Stimulated activated naive CD8-positive, alpha-beta T cell treated with anti-CD3 and anti-CD28 coated beads, Interleukin-15, Interleukin-2, amounts not matched to agents 100 U/mL and 50 U/mL, for 24 hours (primary cell): ENCODE measurements at places on chromosomes 12 and 14.

GRCh38 chr12:106282457-106283097, 20.0 kb upstream of the TCP11L2 start:
- DNase-seq: peak; percentile 52

DNA sequence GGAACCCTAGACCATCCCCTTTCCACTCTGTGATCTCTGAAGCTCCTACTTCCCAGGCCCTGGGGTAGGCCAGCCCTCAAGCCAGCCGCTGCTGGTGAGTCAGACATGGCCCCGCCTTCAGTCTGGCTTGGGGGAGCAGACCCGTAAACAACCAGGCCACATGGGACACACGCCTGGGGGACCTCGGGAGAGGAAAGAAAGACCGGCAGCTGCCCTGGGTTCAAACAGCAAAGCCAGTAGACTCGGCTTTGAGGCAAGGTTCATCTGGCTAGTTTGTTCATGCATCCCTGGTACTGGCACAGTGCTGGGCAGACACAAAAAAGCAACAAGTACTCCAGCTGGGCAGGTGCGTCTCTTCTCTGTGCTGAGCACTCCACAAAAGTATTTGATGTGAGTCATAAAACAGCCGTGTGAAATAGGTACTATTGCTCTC, 101.9 kb downstream of the SETD3 start:
- no peak for DNase-seq

DNA sequence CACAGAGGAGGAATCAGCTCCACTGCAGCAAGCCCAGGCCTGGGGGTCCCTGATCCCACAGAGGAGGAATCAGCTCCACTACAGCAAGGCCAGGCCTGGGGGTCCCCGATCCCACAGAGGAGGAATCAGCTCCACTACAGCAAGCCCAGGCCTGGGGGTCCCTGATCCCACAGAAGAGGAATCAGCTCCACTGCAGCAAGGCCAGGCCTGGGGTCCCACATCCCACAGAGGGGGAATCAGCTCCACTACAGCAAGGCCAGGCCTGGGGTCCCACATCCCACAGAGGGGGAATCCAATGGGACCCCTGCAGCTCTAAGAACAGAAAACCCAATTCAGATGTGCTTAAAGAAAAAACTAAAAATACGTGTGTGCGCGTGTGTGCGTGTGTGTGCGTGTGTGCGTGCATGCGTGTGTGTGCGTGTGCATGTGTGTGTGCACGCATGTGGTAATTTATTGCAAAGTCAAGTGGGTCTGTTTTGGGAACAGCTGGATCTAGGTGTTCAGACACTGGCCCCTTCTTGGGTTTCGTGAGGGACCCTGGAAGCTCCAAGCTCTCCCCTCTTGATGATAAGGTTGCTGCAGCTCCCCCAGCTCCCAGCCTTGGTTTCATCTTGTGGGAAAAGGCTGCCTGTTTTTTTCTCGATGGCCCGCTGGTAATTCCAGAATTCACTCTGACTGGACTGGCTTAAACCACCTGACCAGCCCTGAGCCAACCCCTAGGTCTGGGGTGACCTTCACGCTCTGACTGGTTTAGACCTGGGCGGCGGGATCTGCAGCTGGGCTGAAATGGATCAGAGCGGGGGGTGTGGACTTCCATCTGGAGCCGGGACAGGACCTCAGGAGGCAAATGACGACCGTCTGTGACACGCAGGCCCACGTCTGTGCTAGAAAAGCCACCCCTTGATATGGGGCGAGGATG, 47.1 kb downstream of the GALNT9 start:
- DNase-seq: no peak

GRCh38 chr14:51657762-51658161, 6.1 kb downstream of the FRMD6 start:
- DNase-seq: no peak

DNA sequence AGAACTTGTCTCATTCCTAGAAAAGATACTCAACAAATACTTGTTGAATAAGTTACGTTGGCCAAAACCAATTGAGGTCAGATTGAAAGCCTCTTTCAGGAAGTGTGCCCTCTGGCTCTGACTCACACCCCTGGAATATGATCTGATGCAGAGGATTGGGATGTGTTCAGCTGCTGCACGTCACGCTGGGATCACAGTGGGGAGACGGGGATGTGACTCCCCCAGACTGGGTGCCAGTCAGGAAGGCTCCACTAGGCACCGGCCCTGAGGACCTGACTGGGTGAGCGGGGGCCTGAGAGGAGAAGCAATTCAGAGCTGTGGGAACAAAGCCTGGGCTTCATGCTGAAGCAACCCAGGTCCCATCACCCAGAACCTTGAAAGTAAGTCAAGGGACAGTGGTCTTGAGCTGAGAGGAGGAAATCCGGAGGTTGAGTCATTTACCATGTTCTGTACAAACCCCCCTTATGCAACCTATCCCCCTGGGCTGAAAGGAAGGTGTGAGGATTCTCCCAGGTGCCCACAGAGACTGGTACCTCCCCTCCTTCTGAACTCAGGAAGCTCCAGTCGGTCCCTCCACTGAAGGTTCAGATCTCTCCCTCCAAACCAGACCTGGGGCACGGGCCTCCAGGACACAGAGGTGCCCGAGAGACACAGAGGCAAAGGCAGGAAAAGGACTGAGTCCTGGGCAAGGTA, 3.9 kb downstream of the CEBPE start:
- DNase-seq: no peak

GRCh38 chr12:110916295-110916875, 4.0 kb downstream of the MYL2 start:
- DNase-seq: no peak

GRCh38 chr12:3115078-3115477, 37.9 kb downstream of the TSPAN9 start:
- no peak for DNase-seq

DNA sequence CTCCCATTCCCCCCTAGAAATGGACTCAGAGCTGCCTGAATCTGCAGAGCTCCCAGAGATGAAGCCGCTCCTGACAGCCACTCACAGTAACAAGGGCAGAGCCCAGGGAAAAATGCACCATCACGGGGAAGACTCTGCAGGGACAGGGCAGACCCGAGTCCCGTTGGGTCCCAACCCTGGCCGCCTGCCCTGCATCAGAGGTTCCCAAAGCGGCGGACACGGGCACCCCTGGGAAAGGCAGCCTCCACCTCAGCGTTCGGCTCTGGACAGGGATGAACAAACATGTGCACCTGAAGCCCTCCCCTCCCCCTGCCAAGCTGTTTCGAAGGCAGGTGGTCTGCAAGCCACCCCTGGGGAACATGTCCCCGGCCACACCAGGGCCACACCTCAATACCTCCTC, 320.4 kb downstream of the ADGRD1 start:
- no peak for DNase-seq

DNA sequence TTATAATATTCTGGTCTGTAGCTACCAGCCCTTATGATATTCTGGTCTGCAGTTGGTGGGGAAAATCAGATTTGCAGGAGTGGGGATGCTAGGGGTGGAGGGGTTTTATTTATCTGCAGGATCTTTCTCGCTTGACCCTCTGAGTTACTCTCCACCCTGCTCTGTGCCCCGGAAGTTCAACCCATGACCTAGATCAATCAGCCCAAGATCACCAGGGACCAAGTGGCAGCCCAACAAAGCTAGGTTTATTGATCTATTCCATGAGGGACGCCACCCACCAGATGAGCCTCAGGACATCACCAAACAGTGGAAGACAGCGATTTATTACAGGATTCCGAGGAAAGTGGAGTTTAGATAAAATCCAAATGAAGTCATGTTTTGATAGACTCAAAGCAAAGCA, 25.8 kb upstream of the C12orf76 start:
- DNase-seq: no peak

GRCh38 chr14:51849097-51849496, 11.3 kb upstream of the GNG2 start:
- peak; percentile 59 for DNase-seq

- no peak for DNase-seq
Observed at GRCh38 chr12:132837693-132838409, 9.2 kb upstream of the GOLGA3 start.

- no peak for DNase-seq
Observed at GRCh38 chr12:10031321-10031720, 839 bp downstream of the CLEC9A start.

DNA sequence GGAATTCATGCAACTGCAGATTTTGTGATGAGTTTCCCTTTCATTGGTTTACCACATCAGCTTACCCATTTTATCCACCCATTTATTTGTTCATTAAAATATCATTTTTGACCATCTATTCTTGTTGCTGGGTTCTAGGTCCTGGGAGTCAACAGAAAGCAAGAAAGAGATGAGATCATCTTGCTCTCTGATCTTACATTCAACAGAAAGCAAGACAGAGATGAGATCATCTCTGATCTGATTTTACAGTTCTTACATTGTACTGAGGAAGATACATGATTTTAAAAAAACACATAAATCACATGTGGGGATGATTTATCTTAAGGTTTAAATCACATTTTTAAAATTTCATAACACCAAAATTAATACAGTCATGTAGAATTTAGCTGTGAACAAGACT, 2.3 kb downstream of the TAS2R46 start:
- DNase-seq: no peak

DNA sequence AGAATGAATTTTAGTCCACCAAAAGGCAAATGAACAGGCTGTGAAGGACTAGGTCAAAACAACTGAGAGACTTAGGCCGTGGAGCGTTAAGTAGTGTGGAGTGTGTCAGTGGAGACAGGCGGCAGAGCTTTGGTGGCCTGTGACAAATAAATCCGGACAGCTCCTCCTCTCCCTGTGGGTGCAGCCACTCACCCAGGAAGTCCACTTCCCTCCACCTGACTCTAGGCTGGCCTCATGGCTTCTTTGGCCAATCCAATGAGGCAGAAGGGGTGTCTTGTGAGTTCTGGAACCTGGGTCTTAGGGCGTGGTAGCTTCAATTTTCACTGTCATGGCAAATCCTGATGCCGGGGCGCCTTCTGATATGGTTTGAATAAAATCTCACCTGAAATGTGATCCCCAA, 180.9 kb upstream of the C14orf180 start:
- no peak for DNase-seq

- no peak for DNase-seq
Observed at GRCh38 chr12:75790219-75790618, 241.4 kb downstream of the PHLDA1 start.

- DNase-seq: peak; percentile 57
Observed at GRCh38 chr12:113912760-113913329, 53.3 kb downstream of the RBM19 start.

DNA sequence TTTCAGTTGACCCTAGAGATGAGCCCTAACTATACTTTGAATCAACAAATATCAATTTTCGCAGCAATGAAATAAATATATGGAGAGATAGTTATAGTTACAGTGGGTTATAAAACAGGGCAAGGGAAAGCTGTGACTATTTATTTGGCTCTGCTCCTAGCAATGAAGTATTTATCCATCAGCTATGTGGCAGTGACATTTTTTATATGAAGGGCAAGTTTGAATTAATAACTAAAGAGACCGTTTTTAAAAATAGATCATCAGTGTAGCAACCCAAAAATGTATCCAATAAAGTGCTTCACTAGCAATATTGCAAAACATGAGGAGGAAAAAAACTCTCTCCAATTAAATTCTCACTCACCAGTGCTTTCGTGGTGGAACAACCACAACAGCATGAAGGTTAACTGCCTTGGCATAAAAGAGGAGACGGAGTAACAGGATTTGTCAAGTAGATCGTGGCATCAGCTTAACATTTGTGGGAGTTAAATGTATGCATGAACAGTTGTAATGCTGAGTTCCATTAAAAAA, 58.1 kb upstream of the NUDT4 start:
- no peak for DNase-seq

GRCh38 chr12:93002293-93003054, 73.4 kb upstream of the EEA1 start:
- DNase-seq: no peak

- DNase-seq: no peak
Observed at GRCh38 chr12:100901266-100901665, 106.7 kb downstream of the ANO4 start.

DNA sequence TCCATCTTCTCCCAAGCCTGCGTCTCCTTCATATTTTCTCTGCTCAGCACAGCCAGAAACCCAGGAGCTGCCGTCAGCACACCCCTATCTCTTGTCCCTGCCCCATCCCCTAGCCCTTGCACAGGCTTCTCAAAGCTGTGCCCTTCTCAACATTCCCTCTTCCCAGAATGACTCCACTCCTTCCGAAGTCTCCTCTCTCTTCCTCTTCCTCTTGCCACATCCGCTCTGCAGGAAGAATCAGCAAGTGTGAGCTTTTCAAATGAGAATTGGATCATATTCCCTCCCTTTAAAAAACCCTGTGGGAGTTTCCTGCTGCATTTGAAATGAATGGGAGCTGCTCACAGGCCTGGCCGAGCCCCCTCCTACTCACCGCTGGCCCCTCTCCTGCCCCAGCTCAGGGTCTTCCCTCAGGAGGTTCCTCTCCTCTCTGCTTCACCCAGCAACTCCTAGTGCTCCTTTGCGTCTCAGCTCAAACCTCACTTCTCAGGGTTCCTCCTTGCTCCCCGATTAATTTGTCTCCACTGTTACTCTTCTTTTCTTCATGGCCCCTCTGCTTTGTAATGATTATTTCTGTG, 528.5 kb upstream of the CCDC196 start:
- DNase-seq: no peak

GRCh38 chr12:132827763-132828703, 636 bp downstream of the GOLGA3 start:
- DNase-seq: peak; percentile 42

GRCh38 chr14:51653079-51653774, 1.5 kb downstream of the FRMD6 start:
- DNase-seq: no peak

DNA sequence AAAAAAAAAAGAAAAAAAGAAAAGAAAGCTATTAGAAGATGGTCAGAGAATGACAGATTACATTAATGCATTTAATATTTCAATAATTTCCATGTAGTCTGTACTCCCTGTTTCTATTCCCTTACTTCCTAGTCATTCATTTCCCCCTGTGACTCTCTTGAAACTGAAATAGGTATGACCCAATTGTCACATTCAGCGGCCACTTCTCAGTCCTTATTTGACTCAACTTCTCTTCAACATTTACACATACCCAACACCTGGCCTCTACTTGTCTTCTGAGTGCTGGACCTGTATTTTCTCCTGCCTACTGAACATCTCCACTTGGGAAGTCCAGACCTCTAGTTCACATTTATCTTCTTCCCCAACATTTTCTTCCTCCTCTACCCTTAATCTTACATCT, 7.2 kb downstream of the EEA1 start:
- no peak for DNase-seq

- no peak for DNase-seq
Observed at GRCh38 chr14:22122227-22122818, 448.7 kb upstream of the OR4E1 start.

DNA sequence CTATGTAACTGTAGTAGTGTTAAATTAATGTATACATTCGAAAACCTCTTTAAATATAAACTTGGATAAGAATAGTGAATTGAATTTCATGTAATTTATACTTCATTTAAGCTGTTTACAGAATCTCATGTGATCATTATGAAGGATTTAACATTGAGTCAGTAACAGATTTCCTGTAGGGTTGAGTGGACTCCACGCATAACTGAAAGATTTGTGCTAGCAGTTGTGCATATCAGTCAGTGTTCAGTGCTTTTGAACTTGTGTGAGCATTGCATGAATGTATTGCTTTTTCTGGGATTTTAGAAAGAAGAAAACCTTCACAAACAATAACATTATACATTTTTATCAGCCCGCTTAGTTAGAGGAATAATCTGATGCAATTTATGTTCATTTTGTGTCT, 1435.3 kb downstream of the LRFN5 start:
- DNase-seq: no peak
